Peyer's patch (tissue), 4 donors: ENCODE measurements at places on chromosomes 5 and 9. TPM values are rescaled to one million over a fixed set of nuclear protein-coding genes. Genes with fewer than 3 reads are reported as not detected.

DNA sequence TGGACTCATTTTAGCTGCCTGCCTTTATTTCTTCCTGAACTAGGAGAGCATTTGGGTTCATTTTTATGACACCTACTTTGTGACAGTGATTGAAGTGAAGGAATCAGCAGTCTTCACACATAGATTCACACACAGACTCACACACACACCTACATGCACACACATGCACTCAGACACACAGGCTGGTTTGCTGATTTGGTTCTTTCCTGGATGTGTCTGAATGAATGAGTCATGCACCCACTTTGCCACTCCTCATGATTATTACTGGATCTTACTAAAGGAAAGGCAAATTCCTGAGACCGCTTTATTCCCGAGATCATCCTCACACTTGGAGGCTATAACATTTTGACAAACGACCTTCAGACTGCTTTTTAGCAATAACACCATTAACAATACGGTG, 529.5 kb downstream of the AGTPBP1 start:
- no peaks in the 10 kb centered on the region for H3K36me3 ChIP-seq
- H3K27ac ChIP-seq = no peak overlapping the region
- H3K27me3 ChIP-seq = no peaks in the 10 kb centered on the region
- no peak overlapping the region for H3K4me3 ChIP-seq

Gene PCDHB6
- not detected for total RNA-seq

Gene PRR7
- total RNA-seq = not detected

GRCh38 chr5:133457439-133458355, 154.6 kb downstream of the FSTL4 start:
- H3K27me3 ChIP-seq = no peaks in the 10 kb centered on the region
- no peak for DNase-seq
- no peaks in the 10 kb centered on the region for H3K36me3 ChIP-seq
- H3K4me1 ChIP-seq = no peaks in the 10 kb centered on the region

- no peaks in the 10 kb centered on the region for H3K4me1 ChIP-seq
- H3K27me3 ChIP-seq = no peaks in the 10 kb centered on the region
- no peak for DNase-seq
- H3K36me3 ChIP-seq = no peaks in the 10 kb centered on the region
Measured at GRCh38 chr5:50595199-50595598, 71.2 kb upstream of the PARP8 start.

Gene SHROOM1
- total RNA-seq = 60.2 TPM

Gene EPB41L4B
- 85.0 TPM for total RNA-seq

DNA sequence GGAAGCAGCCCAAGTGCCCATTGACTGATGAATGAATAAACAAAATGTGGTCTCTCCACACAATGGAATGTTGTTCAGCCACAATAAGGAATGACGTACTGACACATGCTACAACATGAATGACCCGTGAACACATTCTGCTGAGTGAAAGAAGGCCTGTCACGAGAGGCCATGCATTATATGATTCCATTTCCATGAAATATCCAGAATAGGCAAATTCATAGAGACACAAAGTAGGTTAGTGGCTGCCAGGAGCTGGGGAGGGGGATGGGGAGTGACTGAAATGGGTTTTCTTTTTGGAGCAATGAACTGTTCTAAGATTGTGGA, 41.4 kb downstream of the BICD2 start:
- H3K4me1 ChIP-seq = peaks cover 17% of the 10 kb centered on the region
- no peak for DNase-seq
- no peaks in the 10 kb centered on the region for H3K27me3 ChIP-seq
- H3K4me3 ChIP-seq = no peak overlapping the region
- H3K27ac ChIP-seq = no peak overlapping the region

DNA sequence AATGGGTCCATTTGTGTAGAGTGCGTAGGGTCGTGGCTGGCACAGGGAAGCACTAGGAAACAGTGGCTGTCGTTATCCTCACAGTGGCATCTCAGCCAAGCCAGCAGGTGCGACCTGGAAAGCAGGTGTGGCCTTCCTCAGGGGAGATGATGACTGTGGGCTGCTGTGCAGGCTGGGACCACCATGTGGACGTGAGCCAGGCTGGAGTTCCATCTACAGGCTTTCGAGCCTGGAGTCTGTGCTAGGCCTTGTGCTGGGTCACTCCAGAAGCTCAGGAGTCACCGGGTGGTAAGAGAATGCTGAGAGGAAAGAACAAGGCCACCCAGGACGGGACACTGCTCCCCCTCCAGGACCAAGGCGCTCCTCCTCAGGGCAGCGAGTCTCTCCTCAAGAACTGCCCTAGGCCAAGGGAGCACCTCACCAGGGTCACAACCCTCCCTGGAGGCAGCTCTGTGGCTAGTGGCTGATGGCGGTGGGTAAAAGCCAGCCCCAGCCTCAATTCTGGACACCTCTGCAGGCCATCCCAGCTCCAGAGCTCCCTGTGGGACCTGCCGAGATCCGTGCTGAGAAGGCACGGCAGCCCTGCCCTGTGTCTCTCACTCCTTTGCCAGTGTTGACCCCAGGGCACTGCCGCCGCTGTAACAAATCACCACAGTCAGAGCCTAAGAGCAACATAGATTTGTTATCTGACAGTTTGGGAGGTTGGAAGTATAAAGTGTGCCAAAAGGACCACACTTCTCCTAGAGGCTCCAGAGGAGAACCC, 36.0 kb downstream of the WHRN start:
- no peak overlapping the region for H3K4me3 ChIP-seq
- H3K27me3 ChIP-seq = no peaks in the 10 kb centered on the region
- no peaks in the 10 kb centered on the region for H3K36me3 ChIP-seq
- DNase-seq = no peak

Gene DMRT3
- not detected for total RNA-seq

- H3K4me3 ChIP-seq = no peak overlapping the region
- H3K36me3 ChIP-seq = no peaks in the 10 kb centered on the region
- no peak for DNase-seq
- H3K4me1 ChIP-seq = no peaks in the 10 kb centered on the region
- H3K27me3 ChIP-seq = no peaks in the 10 kb centered on the region
- no peak overlapping the region for H3K27ac ChIP-seq
Measured at GRCh38 chr5:41980396-41980795, 55.3 kb downstream of the FBXO4 start.

GRCh38 chr9:135818718-135819475, 88.4 kb downstream of the CAMSAP1 start:
- no peaks in the 10 kb centered on the region for H3K36me3 ChIP-seq
- no peak overlapping the region for H3K27ac ChIP-seq

Gene FREM1
- total RNA-seq = 35.4 TPM

- peak overlapping the region; percentile 100 for H3K27ac ChIP-seq
- peaks cover 8% of the 10 kb centered on the region for H3K36me3 ChIP-seq
- no peaks in the 10 kb centered on the region for H3K27me3 ChIP-seq
- H3K4me1 ChIP-seq = no peaks in the 10 kb centered on the region
Measured at GRCh38 chr5:68217528-68217927, 2.0 kb downstream of the PIK3R1 start.

GRCh38 chr5:78416677-78417425, 56.4 kb downstream of the SCAMP1 start:
- no peak for DNase-seq
- no peak overlapping the region for H3K4me3 ChIP-seq
- no peaks in the 10 kb centered on the region for H3K27me3 ChIP-seq
- H3K36me3 ChIP-seq = no peaks in the 10 kb centered on the region
- no peaks in the 10 kb centered on the region for H3K4me1 ChIP-seq

- no peak overlapping the region for H3K27ac ChIP-seq
- no peak for DNase-seq
- no peak overlapping the region for H3K4me3 ChIP-seq
- H3K4me1 ChIP-seq = no peaks in the 10 kb centered on the region
- H3K27me3 ChIP-seq = no peaks in the 10 kb centered on the region
Measured at GRCh38 chr9:134262035-134262434, 64.2 kb upstream of the RXRA start.

DNA sequence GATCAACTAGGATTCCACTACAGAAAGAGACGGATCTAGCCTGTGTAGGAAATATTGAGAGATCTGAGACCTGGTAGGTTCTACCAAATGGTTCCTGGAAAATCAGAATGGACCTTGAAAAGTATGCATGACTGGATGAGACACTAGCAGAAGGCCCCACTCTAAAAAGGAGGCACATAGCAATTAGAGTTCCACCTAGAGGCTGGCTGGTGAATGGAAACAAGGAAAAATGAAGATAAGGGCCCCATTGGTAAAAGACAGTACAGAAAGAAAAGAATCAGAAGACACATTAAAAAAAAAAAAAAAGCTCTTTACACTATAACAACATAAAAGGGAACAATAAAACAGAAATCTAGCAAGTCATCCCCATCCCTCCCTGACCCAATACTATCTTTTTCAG, 518.5 kb downstream of the NR2F1-AS1 start:
- H3K4me1 ChIP-seq = no peaks in the 10 kb centered on the region
- DNase-seq = no peak
- no peak overlapping the region for H3K4me3 ChIP-seq
- no peaks in the 10 kb centered on the region for H3K36me3 ChIP-seq

DNA sequence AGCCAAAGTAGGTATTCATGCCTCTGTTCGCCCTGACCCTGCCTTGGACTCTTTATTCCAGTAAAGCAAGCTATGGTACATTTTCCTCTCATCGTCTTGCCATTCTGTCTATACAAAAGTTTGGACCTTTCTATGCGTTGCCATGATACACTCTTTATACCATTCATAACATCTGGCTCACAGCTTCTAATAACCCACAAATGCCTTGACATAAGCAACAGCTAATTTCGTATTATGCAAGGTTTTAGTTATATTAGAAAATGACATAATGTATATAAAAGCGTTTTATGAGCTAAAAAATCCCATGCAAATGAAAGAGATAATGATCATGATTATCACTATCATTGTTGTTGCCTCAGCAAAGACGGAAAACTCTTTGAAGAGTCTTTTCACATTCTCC, 265.7 kb downstream of the TMEM167A start:
- no peak overlapping the region for H3K4me3 ChIP-seq
- no peaks in the 10 kb centered on the region for H3K4me1 ChIP-seq

DNA sequence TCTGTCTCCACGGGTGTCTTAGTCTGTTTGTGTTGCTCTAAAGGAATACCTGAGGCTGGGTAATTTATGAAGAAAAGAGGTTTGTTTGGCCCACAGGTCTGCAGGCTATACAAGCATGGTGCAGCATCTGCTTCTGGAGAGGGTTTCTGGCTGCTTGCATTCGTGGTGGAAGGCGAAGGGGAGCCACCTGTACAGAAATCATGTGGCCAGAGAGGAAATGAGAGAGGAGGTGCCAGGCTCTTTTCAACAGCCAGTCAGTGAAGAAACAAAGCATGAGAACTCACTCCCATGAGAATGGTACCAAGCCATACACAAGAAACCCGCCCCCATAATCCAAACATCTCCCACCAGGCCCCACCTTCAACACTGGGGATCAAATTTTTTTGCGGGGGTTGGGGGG, 53.4 kb downstream of the PFDN1 start:
- H3K27me3 ChIP-seq = no peaks in the 10 kb centered on the region
- no peaks in the 10 kb centered on the region for H3K36me3 ChIP-seq
- H3K4me1 ChIP-seq = peaks cover 30% of the 10 kb centered on the region
- H3K4me3 ChIP-seq = no peak overlapping the region

- no peaks in the 10 kb centered on the region for H3K4me1 ChIP-seq
- no peak overlapping the region for H3K4me3 ChIP-seq
- no peaks in the 10 kb centered on the region for H3K36me3 ChIP-seq
- no peaks in the 10 kb centered on the region for H3K27me3 ChIP-seq
Measured at GRCh38 chr5:116847960-116848359, 273.3 kb upstream of the SEMA6A start.

DNA sequence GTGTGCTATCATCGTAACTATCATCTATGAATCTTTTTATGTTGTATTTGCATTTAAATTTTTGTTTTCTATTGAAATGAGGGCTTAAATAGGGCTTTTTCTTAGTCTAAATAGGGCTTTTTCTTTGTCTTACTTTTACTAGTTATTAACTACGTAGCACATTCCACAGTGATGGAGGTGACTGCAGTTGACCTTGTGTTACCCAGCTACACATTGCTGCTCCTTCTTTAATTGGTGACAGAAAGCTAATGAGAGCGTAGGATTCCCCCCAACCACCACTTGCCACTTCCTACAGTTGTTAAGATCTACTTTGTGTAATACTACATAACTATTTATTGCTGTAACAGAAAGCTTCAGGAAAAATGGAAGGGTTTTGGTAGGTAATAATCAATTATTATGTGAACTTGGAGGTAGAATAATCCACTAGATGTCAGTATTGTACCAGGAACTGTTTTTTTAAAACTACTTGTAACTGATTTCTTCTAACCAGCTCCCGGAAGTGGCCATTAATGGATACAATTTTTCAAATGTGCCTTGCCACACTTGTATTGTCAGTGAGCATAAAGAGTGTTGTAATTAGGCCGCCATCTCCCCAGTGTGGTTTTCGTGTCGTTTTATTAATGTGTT, 18.0 kb downstream of the MTRR start:
- no peaks in the 10 kb centered on the region for H3K27me3 ChIP-seq

Gene GMCL2
- total RNA-seq = not detected

GRCh38 chr5:9313751-9314150, 232.1 kb downstream of the SEMA5A start:
- no peaks in the 10 kb centered on the region for H3K27me3 ChIP-seq
- no peaks in the 10 kb centered on the region for H3K4me1 ChIP-seq
- H3K27ac ChIP-seq = no peak overlapping the region
- no peak for DNase-seq
- H3K4me3 ChIP-seq = no peak overlapping the region

GRCh38 chr5:126360467-126360866, 62.7 kb upstream of the GRAMD2B start:
- no peaks in the 10 kb centered on the region for H3K4me1 ChIP-seq
- no peaks in the 10 kb centered on the region for H3K27me3 ChIP-seq
- no peak overlapping the region for H3K27ac ChIP-seq
- DNase-seq = no peak

GRCh38 chr5:148986636-148987035, 76.2 kb downstream of the SH3TC2 start:
- H3K36me3 ChIP-seq = no peaks in the 10 kb centered on the region
- H3K4me3 ChIP-seq = no peak overlapping the region
- DNase-seq = no peak
- no peaks in the 10 kb centered on the region for H3K4me1 ChIP-seq
- H3K27me3 ChIP-seq = no peaks in the 10 kb centered on the region

DNA sequence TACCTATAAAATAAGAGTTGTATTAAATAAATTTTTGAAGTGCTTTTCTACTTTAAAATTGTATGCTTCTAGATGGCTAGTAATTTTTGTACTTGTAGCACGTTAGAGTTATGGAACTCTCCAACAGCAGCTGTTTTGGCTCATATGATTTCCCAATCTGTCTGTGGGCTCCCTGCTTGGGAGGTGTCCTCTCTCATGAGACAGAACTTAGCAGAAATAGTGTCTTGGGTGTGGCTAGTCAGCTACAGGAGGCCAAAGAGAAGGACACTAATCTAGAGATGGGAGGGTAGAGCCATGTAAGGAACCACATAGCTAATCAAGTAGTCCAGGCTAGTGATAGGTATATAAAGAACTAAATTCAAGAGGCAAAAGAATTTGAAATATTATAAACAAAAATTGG, 78.4 kb upstream of the DAB2 start:
- no peaks in the 10 kb centered on the region for H3K4me1 ChIP-seq
- no peak overlapping the region for H3K4me3 ChIP-seq
- H3K36me3 ChIP-seq = no peaks in the 10 kb centered on the region
- no peaks in the 10 kb centered on the region for H3K27me3 ChIP-seq

DNA sequence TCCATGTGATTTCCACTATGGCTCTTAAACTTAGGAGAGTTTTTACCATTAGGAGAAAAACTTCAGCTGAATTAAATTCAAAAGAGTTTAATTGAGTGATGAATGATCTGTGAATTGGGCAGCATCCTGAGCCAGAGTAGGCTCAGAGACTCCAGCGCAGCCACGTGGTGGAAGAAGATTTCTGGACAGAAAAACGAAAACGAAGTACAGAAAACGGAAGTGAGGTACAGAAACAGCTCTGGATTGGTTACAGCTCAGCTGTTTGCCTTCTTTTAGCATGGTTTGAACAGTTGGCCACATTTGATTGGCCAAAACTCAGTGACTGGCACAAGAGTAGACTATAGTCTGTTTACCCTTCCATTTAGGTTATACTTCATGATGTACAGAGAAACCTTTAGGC, 69.2 kb upstream of the PLPP1 start:
- DNase-seq = no peak
- H3K4me1 ChIP-seq = no peaks in the 10 kb centered on the region
- H3K27me3 ChIP-seq = no peaks in the 10 kb centered on the region
- H3K27ac ChIP-seq = peak overlapping the region; percentile 75
- H3K36me3 ChIP-seq = no peaks in the 10 kb centered on the region

Gene FOXD4L4
- total RNA-seq = 0.67 TPM
